Gastrocnemius medialis (tissue), 4 donors: ENCODE measurements at places on chromosomes 7 and 10. TPM values are rescaled to one million over a fixed set of nuclear protein-coding genes. Genes with fewer than 3 reads are reported as not detected.
A peak's percentile ranks its signal among the peaks of the same experiment; 100 is the strongest.

DNA sequence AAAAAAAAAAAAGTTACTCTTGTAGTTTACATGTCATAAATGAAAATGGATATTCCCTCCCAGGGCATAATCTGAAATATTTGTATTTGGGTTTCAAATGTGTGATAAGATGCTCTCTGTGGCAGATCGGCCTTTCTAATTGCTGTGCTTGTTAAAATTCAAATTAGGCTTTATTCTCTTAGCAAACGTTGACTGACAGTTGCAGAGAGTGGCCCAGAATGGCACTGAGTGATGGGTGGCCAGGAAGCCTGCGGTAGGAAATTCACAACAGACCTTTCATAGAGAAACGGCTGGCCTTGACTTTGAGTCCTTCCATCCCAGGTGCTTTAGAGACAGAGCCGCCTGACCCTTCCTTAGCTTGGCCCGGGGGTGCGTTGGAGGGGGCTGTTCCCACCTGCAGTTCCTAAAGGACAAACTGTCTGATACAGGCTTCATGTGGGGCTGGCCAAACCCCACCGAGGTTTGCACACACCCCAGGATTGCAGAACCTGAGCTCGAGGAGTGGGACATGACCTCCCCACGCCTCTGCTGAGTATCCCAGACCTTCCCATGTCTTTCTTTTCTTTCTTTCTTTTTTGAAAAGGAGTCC, 152.7 kb downstream of the CUX1 start:
- H3K27ac ChIP-seq = peak overlapping the region; percentile 24
- H3K4me1 ChIP-seq = peaks cover 20% of the 10 kb centered on the region
- no peak overlapping the region for H3K4me3 ChIP-seq
- no peaks in the 10 kb centered on the region for H3K36me3 ChIP-seq
- DNase-seq = no peak

Gene EIF5AL1
- 0.13 TPM for total RNA-seq

Gene FBXL13
- total RNA-seq = not detected

Gene AMPH
- total RNA-seq = 5.8 TPM

- H3K4me3 ChIP-seq = no peak overlapping the region
- no peak for DNase-seq
These were observed 5.9 kb upstream of the NUDCD3 start for GRCh38 chr7:44496385-44496784.

DNA sequence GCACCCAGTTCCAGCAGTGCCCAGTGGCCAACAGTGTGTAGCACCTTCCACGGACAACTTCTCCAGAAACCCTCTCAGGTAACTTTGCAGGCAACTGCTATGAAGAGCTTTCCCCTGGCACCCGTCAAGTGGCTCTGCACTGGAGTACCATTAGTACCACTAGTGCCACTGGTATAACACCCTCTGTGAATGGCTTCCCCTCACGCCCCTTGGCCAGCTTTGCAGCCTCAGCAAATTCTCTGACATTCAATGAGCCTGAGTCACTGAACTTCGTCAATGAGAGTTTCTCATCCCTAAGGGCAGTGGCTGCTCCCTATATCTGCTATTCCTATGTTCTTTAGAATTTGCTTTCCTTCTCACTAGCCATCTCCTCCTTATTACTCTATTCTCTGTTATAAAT, 7.6 kb upstream of the HERPUD2 start:
- H3K36me3 ChIP-seq = no peaks in the 10 kb centered on the region
- H3K4me1 ChIP-seq = no peaks in the 10 kb centered on the region
- DNase-seq = no peak

DNA sequence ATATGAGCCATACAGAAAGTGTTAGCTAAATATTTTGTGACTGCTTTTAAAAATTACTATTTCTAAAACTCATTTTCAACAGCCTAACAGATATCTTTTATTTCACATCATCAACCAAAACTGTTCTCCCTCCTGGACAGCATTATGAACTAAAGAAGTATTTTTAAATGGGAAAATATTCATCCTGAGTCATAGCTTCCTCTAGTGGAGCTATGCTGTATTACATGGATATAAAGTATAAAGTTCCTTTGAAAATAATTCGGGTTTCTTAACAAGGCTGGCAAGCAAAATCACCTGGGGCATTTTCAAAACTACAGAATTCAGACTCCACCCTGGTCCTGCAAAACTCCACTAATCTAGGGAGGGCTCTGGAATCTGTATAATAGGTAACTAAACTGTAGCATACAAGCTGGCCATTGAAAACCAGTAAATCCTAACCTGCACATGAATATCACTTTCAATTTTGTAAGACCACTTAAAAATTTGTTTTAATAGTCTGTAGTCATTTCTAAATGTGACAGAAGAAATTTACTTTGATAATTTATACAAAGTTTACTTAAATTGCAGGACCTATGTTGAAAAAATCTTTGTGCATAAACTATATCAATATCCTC, 53.5 kb downstream of the SCIN start:
- H3K27me3 ChIP-seq = no peaks in the 10 kb centered on the region
- H3K4me3 ChIP-seq = no peak overlapping the region
- H3K36me3 ChIP-seq = no peaks in the 10 kb centered on the region
- DNase-seq = no peak

DNA sequence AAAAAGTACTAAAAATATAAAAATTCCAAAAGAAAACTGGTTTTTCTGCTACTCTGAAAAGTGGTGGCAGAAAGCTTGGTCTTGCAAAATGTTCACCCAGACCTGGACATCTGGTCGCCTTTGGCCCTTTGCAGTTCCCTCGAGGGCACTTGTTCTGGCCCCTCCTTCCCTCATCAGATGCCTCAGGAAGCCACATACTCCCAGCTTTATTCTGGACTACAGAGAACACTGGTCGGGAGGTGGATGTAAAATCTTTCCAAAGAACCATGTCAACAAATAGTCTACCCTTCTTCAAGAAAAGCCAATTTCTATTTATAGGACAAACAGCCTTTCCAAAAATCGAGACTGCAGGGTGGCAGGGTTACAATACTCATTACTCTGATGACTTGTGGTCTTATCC, 726.1 kb downstream of the TNS3 start:
- no peaks in the 10 kb centered on the region for H3K27me3 ChIP-seq
- H3K36me3 ChIP-seq = no peaks in the 10 kb centered on the region
- no peak overlapping the region for H3K4me3 ChIP-seq
- H3K27ac ChIP-seq = no peak overlapping the region

Gene MBLAC1
- total RNA-seq = 1.4 TPM

DNA sequence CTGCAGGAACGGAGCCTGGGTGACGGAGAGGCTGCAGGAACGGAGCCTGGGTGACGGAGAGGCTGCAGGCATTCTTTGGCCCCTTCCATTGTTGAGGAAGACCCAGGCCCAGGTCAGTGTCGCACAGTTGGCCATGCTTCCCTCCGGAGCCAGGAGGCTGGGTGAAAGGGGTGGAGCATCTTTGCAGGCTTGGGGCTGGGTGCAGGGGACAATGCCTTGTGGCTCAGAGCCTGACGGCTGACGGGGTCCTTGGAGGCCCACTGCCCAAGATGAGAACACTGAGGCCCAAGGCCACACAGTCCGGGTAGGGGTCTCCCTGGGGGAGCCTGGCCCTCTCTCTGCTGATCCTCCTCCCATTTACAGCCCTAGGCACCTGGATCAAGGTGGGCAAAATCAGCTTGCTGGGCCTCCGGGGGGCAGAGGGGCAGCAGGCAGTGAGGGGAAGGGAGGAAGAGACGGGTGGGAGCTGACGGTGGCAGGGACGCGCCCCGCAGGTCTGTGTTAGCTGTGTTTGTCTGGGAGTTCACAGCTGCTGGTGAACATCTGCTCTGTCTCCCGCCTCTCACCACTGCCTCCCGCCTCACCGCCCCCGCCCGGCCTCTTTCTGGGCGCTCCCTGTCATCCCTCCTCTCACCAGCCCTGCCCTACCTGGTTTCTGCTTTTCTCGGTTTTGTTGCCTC, 30.6 kb upstream of the PCBD1 start:
- no peaks in the 10 kb centered on the region for H3K4me1 ChIP-seq
- H3K27me3 ChIP-seq = no peaks in the 10 kb centered on the region
- no peak overlapping the region for H3K4me3 ChIP-seq
- H3K36me3 ChIP-seq = no peaks in the 10 kb centered on the region
- no peak overlapping the region for H3K27ac ChIP-seq

Gene OR9A2
- not detected for total RNA-seq

DNA sequence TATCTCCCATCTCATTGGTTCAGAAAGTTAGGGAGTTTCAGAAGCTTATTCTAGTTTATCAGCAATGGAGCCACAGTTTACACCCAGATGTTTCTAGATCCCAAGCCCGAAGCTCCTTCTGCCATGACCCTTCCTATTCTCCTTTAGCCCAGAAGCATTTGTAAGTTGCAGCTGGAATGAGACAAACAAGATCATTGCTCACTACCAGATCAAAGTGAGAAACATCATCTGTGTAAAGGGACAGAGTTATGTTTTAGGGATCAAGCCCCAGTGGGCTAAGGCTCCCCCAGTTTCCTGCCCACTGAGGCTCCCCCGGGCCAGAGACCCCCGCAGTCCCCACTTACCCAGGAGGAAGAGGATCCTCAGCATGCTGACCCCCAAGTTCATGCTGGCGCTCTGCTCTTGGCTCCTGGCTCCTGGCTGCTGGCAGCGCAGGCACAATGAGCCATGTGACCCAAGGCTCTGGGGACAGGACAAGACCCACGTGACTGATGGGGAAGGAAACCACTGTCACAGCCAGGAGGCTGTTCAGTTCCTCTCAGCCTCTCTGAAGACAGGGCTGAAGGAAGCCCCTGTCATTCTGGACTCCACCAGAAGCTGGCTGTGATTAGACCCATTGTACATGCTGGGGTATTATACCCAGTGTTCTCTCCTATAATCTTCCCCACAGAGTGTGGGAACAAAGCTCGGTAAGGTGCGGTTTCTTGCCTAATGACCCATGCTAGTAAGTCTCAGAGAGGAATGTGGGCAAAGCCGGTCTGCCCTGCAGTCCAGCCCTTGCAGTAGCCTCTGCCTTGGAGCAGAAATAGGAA, at the start of gene TMEM273:
Gene TMEM273, minus strand, starts transcription at position 442 of the 812 bp plus-strand sequence. Its CDS starts 55 bp downstream, at position 387.
- peak within 1 kb of the TSS; percentile 70 for H3K27ac ChIP-seq
- peak; percentile 59 for DNase-seq
- H3K36me3 ChIP-seq = no peaks in the 10 kb centered on the region
- peaks cover 18% of the 10 kb centered on the region for H3K4me1 ChIP-seq

GRCh38 chr10:28125701-28126100, 126.8 kb upstream of the ODAD2 start:
- H3K27me3 ChIP-seq = no peaks in the 10 kb centered on the region
- no peak overlapping the region for H3K4me3 ChIP-seq
- H3K4me1 ChIP-seq = peaks cover 18% of the 10 kb centered on the region
- DNase-seq = no peak
- H3K27ac ChIP-seq = no peak overlapping the region
- H3K36me3 ChIP-seq = no peaks in the 10 kb centered on the region

- H3K4me3 ChIP-seq = no peak overlapping the region
- H3K4me1 ChIP-seq = no peaks in the 10 kb centered on the region
- no peaks in the 10 kb centered on the region for H3K27me3 ChIP-seq
- H3K36me3 ChIP-seq = no peaks in the 10 kb centered on the region
These were observed 11.7 kb upstream of the TMEM106B start for GRCh38 chr7:12199363-12199762.

Gene CARD11
- total RNA-seq = not detected

- H3K4me1 ChIP-seq = no peaks in the 10 kb centered on the region
- H3K27ac ChIP-seq = no peak overlapping the region
- no peaks in the 10 kb centered on the region for H3K27me3 ChIP-seq
- no peak for DNase-seq
- H3K4me3 ChIP-seq = no peak overlapping the region
These were observed 328.6 kb upstream of the COBL start for GRCh38 chr7:51645255-51645654.

DNA sequence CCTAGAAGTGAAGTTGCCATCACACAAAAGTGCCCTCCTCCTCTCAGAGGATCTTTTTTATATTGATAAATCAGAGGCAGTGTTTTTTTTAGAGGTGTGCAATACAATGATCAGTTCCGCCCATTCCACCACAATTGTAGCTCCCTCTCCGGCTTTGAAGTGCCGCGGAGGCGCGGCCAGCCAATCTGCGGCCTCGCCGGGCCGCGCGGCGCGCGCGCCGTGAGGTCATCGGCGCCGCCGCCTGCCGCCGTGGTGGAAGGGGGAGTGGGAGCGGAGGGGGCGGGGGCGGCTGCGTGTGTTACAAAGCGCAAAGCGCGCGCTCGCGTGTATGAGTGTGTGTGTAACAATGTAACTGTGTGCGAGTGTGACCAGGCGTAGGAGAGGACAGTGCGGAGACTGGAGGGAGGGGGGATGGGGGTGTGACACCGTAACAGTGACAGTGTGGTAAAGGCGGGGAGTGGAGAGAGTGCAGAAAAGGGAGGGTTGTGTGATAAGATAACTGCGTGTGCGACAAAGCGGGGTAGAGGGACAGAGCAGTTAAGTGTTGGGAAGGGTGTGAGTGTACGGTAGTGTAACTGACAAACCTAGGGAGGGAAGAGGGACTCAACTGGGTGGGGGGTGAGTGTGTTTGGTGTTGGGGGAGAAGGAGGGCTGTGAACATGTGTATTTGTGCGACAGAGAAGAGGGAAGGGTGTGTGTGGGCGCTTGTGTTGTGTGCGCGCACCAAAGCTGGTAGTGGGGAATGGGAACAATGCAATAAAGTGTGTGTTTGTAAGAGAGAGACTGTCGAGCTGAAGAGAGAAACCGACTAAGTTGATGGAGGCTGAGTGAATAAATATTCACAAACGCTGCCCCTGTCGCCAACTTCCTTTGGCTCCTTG, at the start of gene SP8:
Gene SP8, minus strand, starts transcription at position 108 of the 881 bp plus-strand sequence. Its CDS starts 88 bp downstream, at position 20.
- no peaks in the 10 kb centered on the region for H3K36me3 ChIP-seq
- H3K27me3 ChIP-seq = peaks cover 99% of the 10 kb centered on the region
- H3K4me3 ChIP-seq = peak within 1 kb of the TSS; percentile 38
- H3K27ac ChIP-seq = no peak within 1 kb of the TSS
- DNase-seq = no peak
- H3K4me1 ChIP-seq = peaks cover 20% of the 10 kb centered on the region

DNA sequence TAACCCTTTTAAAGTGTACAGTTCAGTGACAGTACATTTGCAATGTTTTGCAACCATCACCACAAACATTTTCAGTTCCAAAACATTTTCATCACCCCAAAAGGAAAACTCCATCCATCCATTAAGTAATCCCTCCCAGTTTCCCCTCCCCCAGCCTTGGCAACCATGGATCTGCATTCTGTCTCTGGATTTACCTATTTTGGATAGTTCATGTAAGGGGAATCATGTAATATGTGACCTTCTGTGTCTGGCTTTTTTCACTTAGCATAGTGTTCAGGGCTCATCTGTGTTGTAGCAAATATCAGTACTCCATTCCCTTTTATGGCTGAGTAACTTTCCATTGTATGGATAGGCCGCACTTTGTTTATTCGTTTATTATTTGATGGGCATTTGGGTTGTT, 13.0 kb downstream of the PALD1 start:
- no peak overlapping the region for H3K27ac ChIP-seq
- H3K27me3 ChIP-seq = no peaks in the 10 kb centered on the region
- no peak for DNase-seq
- no peaks in the 10 kb centered on the region for H3K36me3 ChIP-seq
- H3K4me1 ChIP-seq = peaks cover 4% of the 10 kb centered on the region
